ENCODE measurements at places on chromosomes 13 and 19. TPM values are rescaled to one million over a fixed set of nuclear protein-coding genes. Genes with fewer than 3 reads are reported as not detected.
A peak's percentile ranks its signal among the peaks of the same experiment; 100 is the strongest.

- no peaks in the 10 kb centered on the region for H3K36me3 ChIP-seq
- no peak overlapping the region for H3K27ac ChIP-seq
- no peak overlapping the region for H3K4me3 ChIP-seq
Observed at GRCh38 chr13:19927117-19927748, 31.3 kb upstream of the ZMYM2 start.

Gene CYSLTR2
- total RNA-seq: not detected

DNA sequence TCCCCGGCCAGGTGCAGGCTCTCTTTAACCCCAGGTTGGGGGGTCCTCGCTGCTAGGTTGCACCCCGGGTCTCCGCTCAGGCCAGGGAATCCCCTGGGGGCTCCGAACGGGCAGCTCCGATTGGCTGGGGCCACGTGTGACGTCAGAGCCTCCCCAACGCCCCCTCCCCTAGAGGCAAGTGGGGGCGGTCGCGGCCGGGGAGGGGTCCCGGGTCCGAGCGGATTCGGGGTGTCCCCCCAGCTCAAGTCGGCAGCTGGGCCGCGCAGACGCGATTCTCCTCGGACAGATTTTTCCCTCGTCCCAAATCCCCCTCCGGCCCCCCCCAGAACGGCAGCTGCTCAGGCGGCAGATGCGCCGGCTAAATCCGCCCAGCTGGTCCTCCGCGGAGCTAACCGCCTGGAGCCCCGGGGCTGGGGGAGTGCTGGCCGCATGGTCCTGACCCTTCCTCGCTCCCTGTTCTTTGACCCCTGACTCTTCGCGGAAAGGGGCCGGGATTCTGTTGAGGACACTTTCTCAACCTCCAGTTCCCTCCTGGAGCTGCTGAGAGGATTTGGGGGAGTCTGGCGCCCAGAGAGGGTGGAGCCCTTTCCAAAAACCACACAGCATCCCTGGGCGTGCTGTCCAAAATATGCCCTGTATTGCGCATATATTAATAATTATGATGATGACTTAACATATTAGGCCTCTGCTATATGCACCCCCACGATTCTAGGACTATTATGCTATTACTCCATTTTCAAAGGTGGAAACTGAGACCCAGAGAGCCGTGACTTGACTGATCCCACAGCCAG, 25.4 kb upstream of the SEMA6B start:
- no peak overlapping the region for H3K27ac ChIP-seq
- H3K36me3 ChIP-seq: no peaks in the 10 kb centered on the region
- H3K4me1 ChIP-seq: peaks cover 39% of the 10 kb centered on the region
- peak overlapping the region; percentile 74 for H3K4me3 ChIP-seq
- H3K27me3 ChIP-seq: peaks cover 7% of the 10 kb centered on the region

- no peak for DNase-seq
- H3K4me1 ChIP-seq: no peaks in the 10 kb centered on the region
- no peak overlapping the region for H3K4me3 ChIP-seq
- H3K36me3 ChIP-seq: no peaks in the 10 kb centered on the region
- H3K27ac ChIP-seq: no peak overlapping the region
Observed at GRCh38 chr19:28726533-28727479, 486.1 kb downstream of the UQCRFS1 start.

DNA sequence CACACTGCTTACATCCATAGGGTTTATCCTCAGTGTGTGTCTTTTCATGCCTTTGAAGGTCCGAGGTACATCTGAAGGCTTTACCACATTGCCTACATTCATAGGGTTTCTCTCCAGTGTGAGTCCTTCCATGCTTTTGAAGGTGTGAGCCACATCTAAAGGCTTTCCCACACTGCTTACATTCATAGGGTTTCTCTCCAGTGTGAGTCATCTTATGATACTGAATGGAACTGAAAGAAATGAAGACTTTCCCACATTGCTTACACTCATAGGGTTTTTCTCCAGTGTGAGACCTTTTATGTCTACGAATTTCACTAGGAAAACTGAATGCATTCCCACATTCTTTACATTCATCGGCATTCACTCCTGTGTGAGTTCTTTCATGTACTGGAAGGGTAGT, 7.1 kb downstream of the ZNF20 start:
- DNase-seq: no peak
- H3K27me3 ChIP-seq: no peaks in the 10 kb centered on the region
- no peak overlapping the region for H3K27ac ChIP-seq
- H3K4me1 ChIP-seq: no peaks in the 10 kb centered on the region
- peaks cover 52% of the 10 kb centered on the region for H3K36me3 ChIP-seq

DNA sequence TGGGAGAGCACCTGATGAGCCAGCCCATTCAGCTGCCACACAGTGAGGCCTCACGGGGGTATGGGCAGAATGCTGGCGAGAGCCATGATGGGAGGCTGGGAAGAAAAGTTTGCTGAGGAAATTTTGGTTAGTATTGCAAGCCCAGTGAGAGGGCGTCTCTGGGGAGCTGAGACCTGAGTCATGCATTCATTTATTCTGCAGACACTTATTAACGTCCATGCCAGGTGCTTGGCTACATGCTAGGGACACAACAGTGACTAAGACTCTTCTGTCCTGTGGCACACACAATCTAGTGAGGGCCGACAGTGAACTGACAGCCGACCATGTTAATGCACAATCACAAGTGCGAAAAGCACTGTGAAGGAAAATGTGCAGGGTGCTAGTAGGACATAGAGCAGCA, 27.2 kb downstream of the WDR62 start:
- no peak overlapping the region for H3K4me3 ChIP-seq
- no peaks in the 10 kb centered on the region for H3K27me3 ChIP-seq
- H3K36me3 ChIP-seq: peaks cover 50% of the 10 kb centered on the region

DNA sequence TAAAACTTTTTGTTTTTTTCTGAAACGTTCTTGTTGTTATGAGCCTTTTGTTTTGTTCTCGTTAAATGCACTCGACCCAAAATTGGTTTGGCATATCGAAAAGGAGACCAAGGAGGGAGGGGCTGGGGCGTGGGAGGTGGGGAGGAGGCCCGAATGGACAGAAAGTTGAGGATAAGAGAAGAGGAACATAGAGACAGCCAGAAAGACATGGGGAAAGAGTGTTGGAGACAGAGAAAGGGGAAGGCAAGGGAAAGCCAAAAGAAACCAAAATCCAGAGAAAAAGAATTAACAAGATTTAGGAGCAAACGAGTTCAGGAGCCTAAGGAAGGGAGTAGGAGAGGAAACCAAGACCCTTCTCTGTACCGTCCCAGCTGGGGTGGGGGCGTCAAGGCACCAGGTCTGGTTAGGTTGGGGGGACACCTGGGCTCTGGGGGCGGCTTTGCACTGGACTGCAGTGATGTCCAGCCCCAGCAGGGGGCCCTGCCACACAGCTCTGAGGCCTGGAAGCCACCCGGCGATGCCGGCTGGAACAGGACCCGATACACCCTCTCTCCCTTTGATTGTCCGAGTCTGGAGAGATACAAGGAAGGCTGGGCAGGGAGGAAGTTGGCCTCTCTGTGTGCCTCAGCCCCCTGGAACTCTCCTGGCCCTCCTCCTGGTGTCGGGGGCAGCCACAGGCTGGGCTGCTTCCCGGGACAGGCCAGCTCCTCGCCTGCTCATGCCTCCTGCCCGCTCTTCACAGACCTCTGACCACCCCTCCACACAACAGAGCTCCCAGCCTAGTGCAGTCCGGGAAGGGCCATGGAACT, 11.6 kb upstream of the ASF1B start:
- peak; percentile 45 for DNase-seq
- peaks cover 6% of the 10 kb centered on the region for H3K36me3 ChIP-seq
- H3K4me3 ChIP-seq: no peak overlapping the region
- peaks cover 37% of the 10 kb centered on the region for H3K4me1 ChIP-seq
- peak overlapping the region; percentile 59 for H3K27ac ChIP-seq

Gene CAPN12
- 0.69 TPM for total RNA-seq

GRCh38 chr13:85771856-85772255, 27.4 kb downstream of the SLITRK6 start:
- peak; percentile 1 for DNase-seq
- no peaks in the 10 kb centered on the region for H3K27me3 ChIP-seq
- H3K4me3 ChIP-seq: no peak overlapping the region
- no peaks in the 10 kb centered on the region for H3K36me3 ChIP-seq
- H3K27ac ChIP-seq: no peak overlapping the region

Gene ACER1
- not detected for total RNA-seq

Gene TNFSF13B
- total RNA-seq: 9.2 TPM

- peaks cover 4% of the 10 kb centered on the region for H3K27me3 ChIP-seq
- no peaks in the 10 kb centered on the region for H3K36me3 ChIP-seq
- no peak overlapping the region for H3K27ac ChIP-seq
- no peak overlapping the region for H3K4me3 ChIP-seq
- DNase-seq: no peak
- no peaks in the 10 kb centered on the region for H3K4me1 ChIP-seq
Observed at GRCh38 chr13:78168981-78169380, 250.3 kb upstream of the EDNRB start.

Measured in A673 (cell line).